Choroid plexus epithelial cell (primary cell): ENCODE measurements at places on chromosomes 2 and 18.

DNA sequence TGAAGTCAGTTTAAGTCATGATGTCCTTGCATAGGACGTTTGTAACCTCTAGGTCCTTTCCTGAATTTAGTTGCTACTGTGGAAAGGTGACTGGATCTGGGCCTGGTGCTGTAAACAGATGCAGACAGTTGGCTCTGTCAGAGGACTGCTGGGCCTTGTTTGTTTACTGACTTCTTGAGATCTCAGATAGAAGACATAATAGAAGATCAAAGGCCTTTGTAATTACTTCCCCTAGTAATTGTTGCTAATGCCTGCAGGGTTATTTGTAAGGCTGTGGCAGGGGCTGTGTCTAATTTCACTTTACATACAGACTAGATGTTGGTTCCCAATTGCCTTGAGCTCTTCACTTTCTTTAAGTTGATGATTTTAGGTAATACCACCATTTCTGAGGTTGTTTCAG, 42.5 kb downstream of the LYPD6B start:
- no peak for DNase-seq

DNA sequence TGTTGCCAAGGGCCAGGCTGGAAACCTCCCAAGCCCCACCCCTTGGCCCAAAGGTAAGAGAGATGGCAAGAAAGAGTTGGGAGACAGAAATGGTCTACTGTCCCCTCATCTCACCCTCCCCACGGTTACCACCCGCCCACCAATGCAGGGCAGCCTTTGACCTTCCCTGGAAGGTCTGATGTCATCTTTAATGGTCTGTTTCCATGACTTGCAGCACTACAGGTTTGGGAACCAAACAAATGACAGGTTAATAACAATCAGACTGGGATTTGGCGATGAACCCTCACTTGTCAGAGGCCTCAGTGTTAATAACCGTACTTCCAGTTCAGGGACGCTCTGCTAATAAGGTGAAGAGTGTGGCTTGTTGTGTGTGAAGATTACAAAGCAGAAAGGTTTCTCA, 70.4 kb downstream of the MRO start:
- no peak for DNase-seq

DNA sequence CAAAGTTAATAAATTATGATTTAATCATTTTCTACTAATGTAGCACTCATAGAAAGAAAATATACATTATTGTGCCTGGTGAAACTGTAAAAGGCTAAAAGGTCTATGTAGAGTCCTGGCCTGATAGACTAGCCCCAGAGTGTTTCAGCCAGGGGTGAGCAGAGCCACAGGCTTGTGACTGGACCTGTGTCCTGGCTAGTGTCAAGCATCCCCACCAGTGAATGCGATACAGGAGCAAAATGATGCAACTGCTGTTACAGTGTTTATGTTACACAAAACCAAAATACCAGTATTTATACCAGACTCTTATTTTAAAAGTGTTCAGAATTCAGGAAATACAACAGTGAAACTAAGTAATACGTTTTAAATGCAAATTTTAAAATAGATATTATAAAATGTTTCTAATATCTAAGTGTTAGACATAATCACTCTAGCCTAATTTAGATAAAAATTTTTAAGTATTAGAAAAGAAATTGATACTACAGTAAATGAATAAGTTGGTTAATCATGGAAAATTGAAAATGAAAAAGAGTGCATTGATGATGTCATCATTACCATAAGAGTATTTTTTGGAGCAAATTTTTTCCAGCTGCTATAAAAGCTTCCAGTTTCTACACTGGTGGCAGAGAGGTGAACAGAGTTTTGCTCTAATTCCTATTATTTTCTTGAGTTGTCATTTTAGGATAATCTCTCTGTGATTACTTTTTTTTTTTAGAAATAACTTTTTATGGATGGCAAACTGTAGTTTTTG, 6.2 kb upstream of the TSPYL6 start:
- DNase-seq = peak; percentile 46

DNA sequence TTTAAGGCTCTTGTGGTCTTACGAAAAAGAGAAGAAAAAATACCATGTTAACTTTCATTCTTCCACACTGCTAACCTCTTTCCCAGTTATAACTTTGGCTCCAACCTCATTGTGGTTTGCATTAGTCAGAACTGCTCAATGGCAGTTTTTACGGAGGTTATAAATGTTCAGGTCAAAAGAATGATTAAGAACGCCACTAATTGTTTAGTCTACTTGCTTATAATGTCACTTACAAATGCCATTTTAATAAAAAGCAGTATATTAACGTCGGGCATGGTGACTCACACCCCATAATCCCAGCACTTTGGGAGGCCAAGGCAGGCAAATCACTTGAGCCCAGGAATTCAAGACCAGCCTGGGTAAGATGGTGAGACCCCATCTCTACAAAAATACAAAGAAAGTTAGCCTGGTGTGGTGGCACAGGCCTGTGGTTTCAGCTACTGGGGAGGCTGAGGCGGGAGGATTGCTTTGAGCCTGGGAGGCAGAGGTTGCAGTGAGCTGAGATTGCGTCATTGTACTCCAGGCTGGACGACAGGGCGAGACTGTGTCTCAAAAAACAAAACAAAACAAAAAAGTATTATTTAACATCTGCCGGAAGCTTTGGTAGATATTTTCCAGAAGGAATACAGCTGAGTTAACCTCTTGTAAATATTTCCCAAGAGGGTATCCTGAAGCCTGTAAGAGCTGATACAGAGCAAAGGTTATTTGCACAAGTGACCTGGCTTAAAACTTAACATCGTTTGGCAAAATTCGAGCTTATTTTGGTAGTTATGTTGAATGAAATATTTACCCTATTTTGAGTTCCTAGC, 5.1 kb downstream of the AGPS start:
- peak; percentile 88 for DNase-seq

- DNase-seq = no peak
Observed at GRCh38 chr18:38450876-38451275, 885.3 kb upstream of the CELF4 start.

DNA sequence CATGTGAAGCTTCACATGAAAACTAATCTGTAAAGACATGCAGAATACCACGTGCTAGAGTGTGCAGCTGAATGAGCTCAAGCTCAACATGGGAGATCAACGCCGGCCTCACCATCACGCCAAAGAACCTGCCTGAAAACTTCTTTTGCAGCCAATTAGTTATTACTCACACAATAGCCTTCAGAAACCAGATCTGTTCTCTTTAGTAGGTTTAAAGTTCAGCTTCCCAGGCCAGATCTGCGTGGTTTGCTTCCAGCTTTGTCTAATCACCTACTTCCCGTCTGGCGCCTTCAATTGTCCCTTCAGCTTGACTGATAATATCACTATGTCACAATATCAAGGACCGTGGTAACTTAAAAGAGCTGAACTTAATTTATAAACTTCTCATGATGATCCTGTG, 68.0 kb upstream of the ZNF236 start:
- DNase-seq = no peak

GRCh38 chr2:108079736-108080135, 93.4 kb downstream of the SLC5A7 start:
- no peak for DNase-seq

GRCh38 chr18:59669872-59670657, 27.2 kb downstream of the CCBE1 start:
- peak; percentile 84 for DNase-seq

GRCh38 chr18:1708006-1708405, 803.3 kb downstream of the ADCYAP1 start:
- no peak for DNase-seq

DNA sequence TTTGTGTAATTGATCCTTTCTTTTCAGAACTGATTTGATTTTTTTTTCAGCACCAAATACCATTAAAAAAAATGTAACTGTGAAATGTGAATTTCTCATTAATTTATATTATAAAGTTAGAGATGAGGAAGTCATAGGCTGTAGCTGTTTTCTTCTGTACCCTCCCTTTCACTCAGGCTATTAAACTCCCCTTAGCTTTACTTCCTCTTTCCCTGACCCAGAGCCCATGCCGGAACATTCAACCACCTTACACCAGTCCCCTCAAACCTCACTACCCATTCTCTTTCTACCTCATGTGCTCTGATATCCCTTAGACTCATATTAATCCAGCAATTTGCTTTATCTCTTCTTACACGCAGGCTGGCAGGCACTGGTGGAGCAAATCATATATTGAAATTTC, 12.4 kb downstream of the GALNT5 start:
- DNase-seq = no peak

GRCh38 chr2:29174937-29175336, 59.7 kb downstream of the CLIP4 start:
- DNase-seq = no peak

DNA sequence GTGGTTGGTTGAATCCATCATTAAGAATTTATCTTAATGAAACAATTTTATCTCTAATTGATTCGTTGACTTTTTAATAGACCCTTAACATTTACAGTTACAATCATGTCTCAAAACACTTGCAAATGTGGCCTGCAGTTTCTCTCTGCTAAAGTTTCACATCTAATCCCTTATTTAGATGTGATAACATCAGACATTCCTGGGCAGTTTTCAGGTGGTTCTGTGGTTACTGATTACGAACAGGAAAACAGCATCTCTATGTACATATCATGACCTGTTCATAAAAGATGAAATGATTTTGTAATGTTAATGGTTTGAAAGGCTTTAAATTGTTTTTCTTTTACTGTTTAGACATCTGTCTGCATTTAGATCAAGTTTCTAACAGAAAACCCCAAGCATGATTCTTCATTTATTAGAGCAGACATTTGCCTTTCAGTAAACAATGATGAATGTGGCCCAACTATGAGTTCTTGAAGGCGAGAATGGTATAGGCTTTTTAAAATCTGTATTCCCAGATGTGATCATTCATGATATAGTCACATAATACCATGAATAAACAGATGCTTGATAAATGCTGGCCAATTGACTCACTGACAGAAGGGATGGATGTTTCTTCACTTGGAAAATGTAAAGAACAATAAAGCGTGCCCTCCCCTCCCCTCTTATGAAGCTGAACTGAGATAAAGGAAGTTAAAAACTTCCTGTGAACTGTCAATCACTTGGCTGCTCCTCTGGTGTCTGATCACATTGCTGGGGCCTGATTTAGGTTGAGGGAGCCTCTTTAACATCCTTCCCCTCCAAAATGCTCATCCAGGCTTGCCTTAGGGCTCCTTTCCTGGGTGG, 3.5 kb downstream of the CAPN14 start:
- no peak for DNase-seq

DNA sequence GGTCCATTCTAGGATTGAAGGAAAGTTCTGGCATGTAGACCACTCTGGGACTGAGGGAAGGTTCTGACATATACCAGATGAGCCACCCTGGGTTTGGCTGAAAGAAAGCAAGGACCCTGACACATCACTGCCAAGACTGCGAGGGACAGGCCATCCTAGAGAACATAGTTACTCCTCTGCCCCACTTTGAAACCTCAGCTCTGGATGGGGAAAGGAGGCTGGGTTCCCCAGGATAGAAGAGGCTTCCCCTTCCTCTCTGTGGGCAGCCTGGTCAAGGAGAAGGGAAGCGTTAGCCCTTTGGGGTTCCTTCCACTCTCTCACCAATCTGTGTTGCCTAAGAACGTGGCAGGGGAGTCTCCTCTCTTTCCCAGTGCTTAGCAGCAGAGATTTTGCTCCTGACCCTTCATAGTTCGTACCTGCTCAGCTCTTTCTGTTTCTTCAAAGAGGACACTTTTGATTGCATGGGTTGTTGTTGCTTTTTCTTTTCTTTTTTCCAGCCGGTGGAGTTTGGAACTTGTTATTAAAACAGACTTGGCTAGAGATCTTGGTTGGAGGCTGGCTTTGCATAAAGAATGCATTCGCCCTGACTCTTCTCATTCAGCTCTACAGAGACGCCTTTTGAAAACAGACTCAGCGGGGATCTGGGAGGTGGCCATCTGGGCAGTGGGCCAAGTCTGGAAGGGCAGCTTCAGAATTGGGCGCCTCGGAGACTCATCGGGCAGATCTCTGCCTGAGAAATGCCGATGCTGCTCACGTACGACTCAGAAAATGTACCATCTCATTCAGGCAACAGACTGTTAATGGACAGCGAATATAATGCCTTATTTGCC, 166.1 kb downstream of the CLIP4 start:
- peak; percentile 91 for DNase-seq

DNA sequence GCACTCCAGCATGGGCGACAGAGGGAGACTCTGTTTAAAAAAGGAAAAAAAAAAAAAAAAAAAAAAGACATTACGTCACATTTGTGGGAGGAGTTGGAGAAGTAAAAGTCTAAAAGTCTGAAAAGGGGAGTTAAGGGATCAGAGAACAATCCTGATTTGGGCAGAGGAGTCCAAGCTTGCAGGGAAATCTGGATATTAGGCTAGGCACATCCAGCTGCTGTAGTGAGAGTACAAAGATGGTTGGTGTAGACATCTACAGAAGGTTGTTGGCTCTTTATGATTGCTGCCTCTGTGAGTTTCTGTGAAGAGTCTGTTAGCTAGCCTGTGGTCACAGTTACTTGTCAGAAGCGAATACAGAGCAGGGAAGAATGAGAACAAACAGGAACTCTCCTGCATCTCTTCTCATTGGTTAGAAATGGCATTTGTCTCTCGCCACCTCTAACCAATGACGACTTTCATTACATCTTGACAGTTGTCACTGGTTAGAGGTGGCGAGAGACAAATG, 3.3 kb upstream of the OSBPL6 start:
- no peak for DNase-seq

DNA sequence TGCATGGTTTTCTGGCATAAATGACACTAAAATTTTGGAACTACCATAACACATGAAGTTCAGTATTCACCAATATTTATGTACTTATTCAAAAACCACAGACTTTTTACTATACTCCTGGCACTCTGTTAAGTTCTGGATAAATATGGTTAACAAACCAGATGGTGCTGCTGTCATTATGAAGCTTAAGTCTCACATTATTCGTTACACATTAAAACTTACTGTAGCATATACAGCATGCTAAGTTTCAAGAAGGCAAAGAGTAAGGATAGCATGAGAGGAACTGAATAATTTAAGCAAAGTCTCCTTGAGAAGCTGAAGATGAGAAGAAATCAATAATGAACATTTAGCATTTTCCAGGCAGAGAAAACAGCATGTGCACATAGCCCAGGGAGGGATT, 929.5 kb downstream of the NRXN1 start:
- no peak for DNase-seq

- peak; percentile 4 for DNase-seq
Observed at GRCh38 chr2:167595839-167596471, 651.4 kb downstream of the STK39 start.

DNA sequence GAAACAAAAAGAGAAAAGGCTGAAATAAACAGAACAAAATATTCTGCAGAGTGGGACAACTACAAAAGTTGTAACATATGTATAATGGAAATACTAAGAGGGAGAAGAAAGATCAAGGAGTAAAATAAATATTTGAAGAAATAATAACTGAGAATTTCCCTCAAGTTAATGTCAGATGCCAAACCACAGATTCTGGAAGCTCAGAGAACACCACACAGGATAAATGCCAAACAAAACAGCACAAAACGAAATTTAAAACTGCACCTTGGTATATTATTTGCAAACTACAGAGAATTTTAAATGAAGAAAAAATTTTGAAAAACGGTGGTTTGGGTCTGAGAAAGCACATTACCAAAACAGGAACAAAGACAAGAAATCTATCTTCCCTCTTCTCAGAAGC, 1588.9 kb upstream of the TMEFF2 start:
- peak; percentile 70 for DNase-seq

GRCh38 chr2:172172513-172173173, 69.9 kb upstream of the DLX2 start:
- peak; percentile 54 for DNase-seq

GRCh38 chr18:76824145-76824676, 1.9 kb downstream of the ZNF236 start:
- DNase-seq = no peak

GRCh38 chr2:216657086-216657855, 24.1 kb downstream of the IGFBP2 start:
- DNase-seq = no peak

- DNase-seq = peak; percentile 74
Observed at GRCh38 chr18:68438983-68439382, 275.9 kb downstream of the TMX3 start.

GRCh38 chr2:10126632-10127026, 4.1 kb downstream of the RRM2 start:
- DNase-seq = peak; percentile 76
